ENCODE measurements at places on chromosomes 4 and X.
A peak's percentile ranks its signal among the peaks of the same experiment; 100 is the strongest.

DNA sequence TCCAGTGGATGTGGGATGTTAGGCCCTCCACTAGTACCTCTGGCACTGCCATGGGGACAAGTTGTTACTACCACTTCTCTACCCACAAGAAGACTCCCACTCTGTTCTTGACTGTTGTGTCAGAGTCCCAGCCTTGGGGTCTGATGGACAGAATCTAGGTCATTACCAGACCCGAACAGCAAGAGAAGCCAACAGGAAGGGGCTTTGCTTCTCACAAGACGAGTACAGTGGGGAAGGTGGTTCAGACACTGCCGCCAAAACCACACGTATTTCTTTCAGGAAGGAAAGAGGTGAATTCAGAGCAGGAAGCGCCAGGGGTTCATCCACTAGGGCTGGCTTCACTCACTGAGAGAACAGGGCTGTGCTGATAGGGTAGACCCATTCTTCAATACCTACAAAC lies 161.3 kb upstream of the KIT start:
- no peak for DNase-seq

DNA sequence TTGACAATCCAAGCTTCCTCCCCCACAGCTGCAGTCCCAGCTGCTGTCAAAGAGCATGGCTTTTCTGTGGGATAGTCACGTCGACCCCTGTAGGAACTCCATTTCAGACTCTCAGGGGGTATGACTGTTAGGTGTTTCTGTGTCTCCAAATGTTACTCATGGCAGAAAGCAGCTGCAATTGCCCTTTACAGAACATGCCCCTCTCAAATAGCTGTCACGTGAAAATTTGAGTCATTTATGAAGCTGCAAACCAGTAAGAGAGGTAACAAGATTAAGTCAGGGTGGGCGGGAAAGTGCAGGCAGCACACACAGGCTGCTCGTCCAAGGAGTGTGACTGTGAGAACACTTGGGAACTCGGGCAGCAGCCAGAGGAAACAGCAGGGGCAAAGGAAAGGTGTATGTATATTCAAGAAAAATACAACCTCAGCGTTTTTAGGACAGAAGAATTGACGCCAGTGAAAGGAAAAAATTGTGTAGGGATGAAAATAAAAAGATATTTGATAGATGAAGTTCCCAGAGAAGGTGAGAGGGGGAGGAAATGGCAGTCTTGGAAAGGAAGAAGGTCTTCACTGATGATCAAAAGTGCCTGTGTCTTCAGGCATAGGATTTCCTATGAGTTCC lies 66.5 kb upstream of the TMEM184C start:
- DNase-seq: peak; percentile 1

DNA sequence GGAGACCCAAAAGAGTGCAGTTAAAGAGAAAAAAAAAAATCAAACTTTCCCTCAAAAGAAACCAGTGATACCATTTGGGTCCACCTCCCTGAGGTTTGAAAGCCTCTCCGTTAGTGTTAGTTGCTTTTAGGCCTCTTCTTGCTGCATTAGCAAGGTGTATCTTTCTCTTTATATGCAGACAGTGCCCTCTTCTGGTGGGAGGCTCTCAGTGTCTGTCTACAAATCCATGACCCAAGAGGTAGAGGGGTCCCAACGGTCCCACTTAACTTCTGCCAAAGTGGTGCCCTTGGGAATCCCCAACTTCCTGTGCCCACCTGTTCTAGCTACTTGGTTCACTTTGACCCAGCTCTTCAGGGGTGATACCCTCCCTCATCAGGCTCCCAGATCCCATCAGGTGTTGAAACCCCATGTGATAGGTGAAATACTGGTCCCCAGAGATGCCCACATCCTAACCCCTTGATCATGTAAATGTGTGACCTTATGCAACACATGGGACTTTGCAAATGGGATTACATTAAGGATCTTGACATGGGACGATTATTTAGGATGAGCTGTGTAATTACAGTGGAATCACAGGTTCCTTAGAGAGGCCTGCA lies 63.7 kb upstream of the CD99 start:
- DNase-seq: peak; percentile 29

DNA sequence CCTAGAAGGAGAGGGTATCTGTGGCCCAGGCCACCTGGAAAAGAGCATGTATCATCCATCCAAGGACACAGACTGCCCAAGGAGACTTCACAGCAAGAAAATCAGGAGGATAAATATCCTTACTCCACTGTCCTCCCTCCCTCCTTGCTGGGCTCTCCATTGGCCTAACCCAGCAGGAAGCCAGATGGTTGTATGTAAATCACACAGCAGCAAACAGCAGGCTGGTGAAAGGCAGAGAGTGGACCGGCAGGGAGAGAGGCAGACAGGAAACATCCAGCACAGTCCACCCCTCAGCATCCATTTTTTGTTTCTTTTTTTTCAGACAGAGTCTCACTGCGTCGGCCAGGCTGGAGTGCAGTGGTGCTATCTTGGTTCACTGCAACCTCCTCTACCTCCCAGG lies 17.5 kb downstream of the TXK start:
- DNase-seq: no peak

- peak; percentile 73 for DNase-seq
Observed at GRCh38 chrX:13489454-13489853, 79.9 kb upstream of the EGFL6 start.

DNA sequence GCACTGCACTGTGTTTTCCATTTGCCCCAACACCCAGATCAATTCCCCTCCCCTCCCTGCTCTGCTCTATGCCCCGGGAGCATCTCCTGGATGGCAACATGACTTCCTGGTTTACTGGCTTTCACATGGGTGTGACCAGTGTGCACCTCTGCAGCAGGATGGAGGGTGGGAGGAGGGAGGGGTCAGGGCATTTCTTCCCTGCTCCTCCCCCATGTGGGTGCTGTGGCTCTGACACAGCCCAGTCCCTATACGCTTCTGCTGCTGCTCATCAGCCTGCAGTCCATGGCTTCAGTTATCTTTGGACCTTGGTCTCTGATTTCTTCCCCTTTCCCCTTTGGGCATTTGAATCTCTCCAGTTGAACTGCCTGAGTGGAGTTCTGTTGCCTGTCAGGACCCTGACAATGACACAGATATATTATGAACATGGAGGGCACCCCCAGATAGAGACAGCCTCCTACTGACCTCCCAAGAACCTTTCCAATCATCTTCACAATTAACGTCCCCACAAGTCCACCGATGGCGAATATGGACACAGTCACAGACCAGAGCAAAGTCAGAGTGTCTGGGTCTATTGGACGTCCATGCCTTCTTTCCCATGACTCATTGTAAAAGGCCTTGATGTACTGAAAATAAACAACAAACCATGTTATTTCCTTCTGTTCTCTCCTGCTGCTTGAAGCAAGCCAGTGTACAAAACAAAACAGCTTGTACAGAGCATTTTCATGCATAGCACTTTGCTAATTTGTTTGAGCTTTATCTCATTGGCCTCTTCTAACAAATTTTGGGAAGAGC lies 24.8 kb downstream of the SLC2A9 start:
- no peak for DNase-seq
